Stimulated activated CD8-positive, alpha-beta memory T cell treated with anti-CD3 and anti-CD28 coated beads, Interleukin-4, amount 100 ng/mL, for 4 hours (primary cell): ENCODE measurements at places on chromosomes 6 and 20.

DNA sequence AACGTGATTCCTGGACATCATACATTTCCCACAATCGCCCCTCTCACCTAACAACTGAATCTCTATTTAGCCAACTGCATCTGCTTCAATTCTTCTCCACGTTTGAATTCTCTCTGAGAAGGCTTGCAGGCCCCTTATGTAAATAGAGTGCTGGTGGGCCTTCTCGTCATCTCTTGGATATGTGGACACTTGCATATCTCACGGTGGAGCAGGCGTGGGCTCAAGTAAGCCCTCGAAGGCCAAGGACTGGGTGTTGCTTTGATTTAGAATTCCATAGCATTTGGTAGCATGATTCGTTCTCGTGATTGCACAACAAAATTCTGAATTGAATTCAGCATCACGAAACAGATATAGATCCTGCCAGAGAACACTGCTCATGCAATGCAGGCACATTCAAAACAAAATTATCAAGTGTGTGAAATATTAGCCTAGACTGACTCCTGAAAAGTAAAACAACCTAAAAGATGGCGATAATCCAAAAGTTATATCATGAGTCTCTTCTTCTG lies 613.6 kb downstream of the TFAP2A start:
- no peak for DNase-seq

- no peak for DNase-seq
Measured at GRCh38 chr6:106431972-106432371, 71.5 kb downstream of the CRYBG1 start.

DNA sequence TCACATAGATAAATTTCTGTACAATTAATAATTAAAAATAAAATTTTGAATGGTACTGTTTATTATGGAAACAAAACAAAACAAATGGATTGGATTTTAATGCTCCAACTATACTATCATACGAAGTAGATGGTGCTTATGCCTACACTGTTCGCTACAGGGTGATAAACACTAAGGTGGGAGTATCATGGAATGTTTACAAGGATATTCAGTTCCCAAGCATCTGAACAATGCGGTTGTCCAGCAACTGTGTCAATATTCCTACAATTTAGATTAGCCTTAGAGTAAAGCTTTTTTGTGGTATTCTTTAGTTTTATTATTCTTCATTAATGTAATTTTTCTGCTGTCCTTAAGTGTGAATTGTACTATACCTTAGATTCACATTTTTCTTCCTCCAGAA lies 105.1 kb downstream of the MMS22L start:
- DNase-seq, result no peak

DNA sequence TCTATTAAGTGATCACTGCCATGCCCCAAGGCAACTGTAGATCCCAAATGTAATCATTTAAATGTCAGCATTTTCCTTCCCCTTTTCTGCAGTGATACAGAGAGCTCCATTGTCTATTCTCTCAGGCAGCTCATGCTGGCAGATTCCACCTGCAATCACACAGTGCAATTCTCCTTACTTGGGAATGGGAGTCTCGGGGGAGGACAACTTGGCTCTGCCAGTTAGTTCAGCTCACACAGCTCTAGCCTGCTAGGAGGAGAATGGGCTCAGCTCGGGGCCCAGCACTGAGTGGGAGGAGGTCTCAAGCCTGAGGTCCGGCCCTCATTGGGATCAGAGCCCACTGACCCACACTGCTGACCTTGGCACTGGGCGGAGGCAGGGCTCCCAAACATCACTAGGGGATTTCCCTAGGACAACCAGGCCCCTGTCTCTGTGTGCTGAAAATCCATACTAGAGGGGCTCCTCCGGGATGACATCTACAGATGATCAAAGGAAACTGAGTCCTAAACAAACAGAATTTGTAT lies 109.2 kb upstream of the ASF1A start:
- DNase-seq, result no peak

GRCh38 chr6:138250513-138251247 lies 32.4 kb upstream of the PBOV1 start:
- no peak for DNase-seq

- no peak for DNase-seq
Measured at GRCh38 chr20:60056407-60057122, 98.3 kb downstream of the CDH26 start.

DNA sequence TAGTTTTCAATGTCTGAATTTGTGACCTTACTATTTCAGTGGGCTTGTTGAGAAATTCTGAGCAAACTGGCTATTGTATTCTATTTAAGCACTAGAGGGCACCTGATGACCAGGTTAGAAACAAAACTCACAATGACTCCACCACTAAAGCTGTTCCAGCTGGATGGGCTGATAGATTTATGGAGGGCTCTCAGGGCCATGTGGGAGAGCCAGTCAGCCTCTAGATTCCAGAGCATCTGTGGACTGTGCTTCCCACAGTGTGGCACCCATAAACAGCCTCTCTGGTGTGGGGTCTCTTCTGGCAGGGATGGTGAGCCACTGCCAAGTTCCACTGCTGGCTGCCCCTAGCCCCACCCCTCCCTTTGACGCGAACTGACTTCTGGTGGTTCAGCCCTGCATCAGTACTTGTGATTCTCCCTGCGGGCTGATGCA lies 29.2 kb downstream of the C6orf58 start:
- DNase-seq, result no peak

- DNase-seq, result no peak
Measured at GRCh38 chr20:6632187-6632586, 135.3 kb upstream of the BMP2 start.

DNA sequence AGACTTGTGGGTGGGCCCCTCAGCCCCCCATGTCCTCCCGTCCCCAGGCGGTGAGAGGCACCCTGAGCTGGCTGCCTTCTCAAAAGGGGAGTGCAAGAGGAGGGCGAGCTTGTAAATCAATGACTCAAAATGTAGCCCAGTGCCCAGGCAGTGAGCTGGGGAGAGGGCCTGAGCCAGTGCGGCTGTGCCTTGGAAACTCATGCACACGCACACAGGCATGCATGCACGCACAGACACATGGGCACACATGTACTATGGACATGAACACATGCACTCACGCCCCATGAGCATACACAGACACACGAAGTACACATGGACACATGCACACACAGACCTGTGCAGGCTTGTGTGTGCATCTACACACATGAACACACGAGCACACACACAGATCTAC lies 133.5 kb downstream of the TAF4 start:
- no peak for DNase-seq

GRCh38 chr6:82511546-82511945 lies 147.9 kb downstream of the TPBG start:
- no peak for DNase-seq

DNA sequence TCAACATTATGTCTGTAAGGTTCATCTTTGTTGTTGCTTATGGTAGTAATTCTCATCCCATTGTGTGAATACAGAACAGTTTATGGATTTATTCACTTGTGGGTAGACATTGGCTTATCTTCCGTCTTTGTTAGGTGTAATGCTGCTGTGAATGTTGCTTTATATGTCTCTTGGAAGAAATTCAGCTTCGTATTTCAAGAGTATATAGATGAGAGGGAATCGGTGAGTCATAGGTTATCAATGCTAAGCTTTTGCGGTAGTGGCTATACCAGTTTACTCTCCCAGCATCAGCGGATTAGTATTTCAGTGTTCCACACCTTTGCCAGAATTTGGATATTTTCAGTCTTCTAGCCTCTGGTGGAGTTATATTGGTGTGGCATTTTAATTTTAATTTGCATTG lies 77.8 kb downstream of the ZFAND3 start:
- DNase-seq, result no peak
